ENCODE measurements at places on chromosomes 4 and X.
A peak's percentile ranks its signal among the peaks of the same experiment; 100 is the strongest.

DNA sequence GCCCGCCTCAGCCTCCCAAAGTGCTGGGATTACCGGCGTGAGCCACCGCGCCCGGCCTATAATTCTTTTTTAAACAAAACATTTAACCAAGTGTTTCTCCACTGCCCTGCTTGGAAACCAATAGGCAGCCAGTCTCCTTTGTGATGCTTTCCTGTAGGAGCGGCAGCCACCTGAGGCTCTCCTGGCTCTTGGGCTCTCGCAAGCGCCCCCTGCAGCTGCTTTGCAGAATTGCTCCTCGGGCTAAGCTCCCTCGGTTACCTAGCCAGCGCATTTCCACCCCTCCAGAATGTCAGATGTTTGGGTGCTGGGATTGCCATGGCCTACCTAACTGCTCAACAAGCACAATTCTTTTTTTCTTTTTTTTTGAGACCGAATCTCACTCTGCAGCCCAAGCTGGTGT lies 7.7 kb downstream of the S100P start:
- DNase-seq = no peak

DNA sequence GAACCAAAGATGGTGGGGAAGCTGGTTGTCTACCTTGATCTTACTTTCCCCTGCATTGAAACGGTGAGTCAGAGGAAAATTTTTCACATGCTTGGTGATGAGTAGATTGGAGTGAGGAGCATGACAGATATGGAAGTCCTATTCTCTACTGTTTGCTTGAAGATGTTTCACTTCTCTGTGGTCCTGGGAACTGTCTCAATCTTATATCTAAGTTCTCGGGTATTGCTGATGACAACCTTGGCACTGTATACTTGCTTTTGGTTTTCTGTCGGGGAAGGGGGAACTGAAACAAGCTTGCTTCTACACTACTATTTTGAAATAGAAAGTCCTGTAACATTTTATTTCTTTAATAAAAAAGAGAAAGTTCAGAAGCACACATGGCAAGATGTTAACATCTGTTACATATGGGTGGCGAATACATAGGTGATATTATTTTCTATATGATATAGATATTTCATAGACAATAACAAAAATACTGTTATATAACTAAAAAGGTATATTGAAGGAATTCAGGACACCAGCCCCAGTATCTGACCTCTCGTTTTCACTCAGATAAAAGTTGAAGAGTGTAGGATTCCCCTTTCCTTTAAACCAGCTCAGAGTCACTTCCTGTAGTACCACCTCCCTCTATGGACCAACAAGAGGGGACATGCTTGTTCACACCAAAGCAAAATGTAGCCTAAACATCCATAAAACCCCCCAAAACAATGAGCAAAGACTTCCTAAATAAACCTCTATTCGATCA lies 88.8 kb downstream of the FMR1NB start:
- no peak for DNase-seq

GRCh38 chrX:139784807-139785206 lies 76.8 kb upstream of the MCF2 start:
- DNase-seq = no peak

GRCh38 chr4:133594390-133595207 lies 445.5 kb downstream of the PCDH10 start:
- peak; percentile 80 for DNase-seq

DNA sequence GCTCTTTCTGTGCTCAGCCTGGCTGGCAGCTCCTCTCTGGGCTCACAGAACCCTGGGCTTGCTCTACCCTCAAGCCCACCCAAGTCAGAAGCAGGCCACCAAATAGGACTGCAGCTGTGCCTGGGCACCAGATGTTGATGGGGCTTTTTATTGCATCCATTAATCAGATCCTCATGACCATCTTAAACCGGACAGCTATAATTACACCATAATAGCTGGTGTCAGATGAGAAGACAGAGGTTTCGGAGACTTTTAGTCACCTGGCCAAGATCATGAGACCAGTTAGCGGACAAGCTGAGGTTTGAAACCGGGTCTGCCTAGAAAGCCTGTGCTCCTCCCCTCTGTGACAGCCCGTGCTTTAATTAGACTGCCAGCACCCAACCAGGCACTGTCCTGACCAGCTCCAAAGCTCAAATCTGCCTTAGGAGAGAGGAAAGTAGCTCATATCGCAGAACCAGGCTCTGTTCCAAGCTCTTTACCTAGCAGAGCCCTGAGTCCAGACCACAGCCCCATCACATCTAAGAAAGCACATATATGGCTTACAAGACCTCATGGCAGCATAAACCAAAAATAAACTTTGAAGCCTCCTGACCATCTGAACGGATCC lies 88.9 kb downstream of the JAKMIP1 start:
- no peak for DNase-seq

DNA sequence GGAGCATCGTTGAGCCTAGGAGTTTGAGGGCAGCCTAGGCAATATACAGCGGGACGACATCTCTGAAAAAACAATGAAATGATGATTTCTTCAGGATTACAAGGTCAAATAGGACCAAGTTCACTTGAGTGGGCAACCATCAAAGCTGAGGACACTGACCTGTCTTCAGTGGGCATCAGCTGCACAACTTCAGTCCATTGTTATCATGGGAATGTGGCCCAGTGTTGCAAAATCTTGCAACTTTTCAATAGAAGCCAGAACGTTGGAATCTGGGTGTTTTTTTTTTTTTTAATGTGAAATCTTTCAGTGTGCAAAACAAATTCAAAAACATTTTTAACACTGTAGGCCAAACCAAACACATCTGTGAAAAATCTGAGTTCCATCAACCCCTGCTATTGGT lies 155.4 kb upstream of the PLAC1 start:
- no peak for DNase-seq

DNA sequence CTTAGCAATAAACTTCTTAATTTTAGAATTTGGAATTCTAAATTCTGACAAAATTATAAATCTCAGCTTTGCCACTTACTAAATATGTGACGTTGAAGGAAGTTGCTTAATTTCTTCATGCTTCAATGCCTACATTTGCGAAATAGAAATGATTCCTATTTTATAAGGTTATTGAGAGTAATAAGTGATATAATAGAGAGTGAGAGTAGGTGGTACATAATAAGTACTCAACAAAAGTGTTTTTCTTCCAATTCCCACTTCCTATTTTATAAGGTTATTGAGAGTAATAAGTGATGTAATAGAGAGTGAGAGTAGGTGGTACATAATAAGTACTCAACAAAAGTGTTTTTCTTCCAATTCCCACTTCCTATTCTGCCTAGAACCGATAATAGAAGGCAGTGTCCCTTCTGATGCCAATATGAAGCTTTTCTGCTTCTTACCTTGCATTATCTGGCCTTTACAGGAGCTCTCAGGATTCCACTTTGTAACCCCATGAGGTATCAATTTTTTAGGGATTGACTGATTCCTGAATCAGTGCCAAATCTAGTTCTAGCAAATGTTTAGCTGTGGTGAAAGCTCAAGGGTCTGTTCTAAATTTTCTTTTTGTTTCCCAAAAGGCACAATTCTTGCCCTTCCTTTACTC lies 31.4 kb downstream of the VSIG4 start:
- no peak for DNase-seq

DNA sequence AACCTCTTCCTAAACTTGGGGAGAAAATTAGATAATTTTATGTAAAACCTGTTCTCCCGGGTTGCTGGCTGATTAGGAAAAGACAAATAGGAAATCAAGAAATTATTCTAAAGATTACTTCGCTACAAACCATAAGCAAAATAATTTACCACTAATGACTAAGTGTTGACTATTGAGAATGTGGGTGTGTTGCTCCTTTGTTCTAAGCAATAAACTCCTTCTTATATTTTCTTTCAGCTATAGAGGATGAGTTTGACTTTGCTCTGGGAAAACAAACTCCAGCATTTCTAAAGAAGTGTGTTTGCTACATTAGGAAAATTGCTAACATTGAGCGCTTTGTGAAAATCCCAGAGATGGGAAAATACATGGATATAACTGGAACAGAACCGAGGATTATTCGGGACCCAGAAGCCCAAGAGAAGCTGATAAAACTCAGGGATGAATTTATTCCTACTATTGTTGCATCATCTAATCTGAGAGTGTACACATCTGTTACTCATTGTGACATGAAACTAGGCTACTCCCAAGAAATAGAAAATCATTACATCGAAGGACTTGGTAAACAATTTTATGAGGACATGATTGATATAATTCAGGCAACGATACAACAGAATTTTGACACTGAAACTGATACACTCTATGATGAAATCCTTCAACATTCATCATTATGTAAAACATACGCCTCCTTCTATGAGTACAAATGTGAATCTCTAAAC lies 194.2 kb downstream of the NWD2 start:
- DNase-seq = peak; percentile 63

DNA sequence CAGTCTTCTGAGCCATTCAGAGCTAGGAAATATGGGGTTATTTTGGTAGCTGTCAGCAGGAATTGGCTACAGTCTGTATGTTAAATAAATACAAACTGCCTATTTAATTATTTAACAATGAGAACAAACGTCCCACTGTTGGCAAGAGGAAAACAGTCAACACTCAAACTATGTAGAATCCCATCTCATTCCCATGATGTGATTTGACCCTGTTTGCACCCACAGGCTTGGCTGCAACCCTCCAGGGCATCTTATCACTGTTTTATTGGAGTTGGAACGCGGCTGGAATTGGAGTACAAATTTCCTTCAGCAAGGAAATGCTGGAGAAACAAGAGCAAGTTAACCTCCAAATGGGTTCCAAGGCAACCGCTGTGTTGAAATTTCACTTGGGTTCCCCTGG lies 124.0 kb downstream of the KIT start:
- DNase-seq = no peak

DNA sequence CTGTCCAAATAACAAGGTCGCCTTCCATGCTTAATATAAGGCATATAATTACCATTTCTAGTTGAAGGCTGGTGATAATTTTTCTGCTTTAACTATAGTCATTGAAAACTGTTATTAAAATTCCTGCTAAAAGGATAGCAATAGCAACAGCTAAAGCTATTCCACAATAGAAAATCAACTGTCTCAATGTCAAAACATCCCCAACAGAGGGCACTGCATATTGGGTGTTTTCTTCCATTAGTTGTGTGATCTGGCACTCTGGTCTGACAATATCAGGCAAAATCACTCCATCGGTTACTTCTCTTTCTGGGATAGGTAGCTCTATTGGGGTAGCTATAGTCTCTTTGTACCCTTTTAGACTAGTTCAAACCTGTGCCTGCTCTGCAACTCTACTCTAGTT lies 53.5 kb downstream of the TMPRSS11F start:
- DNase-seq = peak; percentile 20

DNA sequence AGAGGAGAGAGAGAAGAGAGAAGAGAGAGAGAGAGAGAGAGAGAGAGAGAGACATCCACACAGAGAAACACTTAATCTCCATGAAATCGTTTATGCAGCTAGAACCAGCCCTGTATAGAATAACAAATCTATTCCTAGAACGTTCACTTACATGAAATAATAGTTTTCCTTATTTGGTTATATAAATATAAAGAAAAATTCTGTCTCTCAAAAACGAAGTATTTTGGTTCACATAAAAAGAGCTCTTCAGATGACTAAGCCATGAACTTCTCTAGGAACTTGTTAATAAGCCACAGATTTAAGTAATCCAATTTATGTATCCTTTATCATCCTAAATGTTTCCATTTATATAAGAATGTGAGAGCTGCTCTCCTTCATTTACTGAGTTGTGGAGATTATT lies 1315.1 kb upstream of the PCDH7 start:
- DNase-seq = no peak

DNA sequence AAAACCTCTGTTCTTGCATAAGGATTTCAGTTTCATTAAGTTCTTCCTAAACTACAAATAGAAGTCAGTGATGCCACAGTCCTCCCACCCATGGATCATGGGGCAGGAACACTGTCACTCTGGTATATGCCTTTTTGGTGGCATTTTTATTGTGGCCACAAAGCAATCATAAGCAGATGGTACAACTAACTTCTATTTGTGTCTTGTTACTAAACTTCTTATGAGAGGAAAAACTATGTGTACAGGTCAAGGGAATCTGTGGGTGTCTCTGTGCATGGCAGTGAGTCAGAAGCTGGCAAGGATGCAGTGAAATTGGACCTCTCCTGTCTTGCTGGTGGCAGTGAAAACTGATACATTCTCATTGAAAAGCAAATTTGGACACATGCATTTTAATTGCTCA lies 245.0 kb upstream of the GPC4 start:
- peak; percentile 58 for DNase-seq

- DNase-seq = peak; percentile 92
These were observed 58.2 kb downstream of the CD38 start for GRCh38 chr4:15836362-15836761.

DNA sequence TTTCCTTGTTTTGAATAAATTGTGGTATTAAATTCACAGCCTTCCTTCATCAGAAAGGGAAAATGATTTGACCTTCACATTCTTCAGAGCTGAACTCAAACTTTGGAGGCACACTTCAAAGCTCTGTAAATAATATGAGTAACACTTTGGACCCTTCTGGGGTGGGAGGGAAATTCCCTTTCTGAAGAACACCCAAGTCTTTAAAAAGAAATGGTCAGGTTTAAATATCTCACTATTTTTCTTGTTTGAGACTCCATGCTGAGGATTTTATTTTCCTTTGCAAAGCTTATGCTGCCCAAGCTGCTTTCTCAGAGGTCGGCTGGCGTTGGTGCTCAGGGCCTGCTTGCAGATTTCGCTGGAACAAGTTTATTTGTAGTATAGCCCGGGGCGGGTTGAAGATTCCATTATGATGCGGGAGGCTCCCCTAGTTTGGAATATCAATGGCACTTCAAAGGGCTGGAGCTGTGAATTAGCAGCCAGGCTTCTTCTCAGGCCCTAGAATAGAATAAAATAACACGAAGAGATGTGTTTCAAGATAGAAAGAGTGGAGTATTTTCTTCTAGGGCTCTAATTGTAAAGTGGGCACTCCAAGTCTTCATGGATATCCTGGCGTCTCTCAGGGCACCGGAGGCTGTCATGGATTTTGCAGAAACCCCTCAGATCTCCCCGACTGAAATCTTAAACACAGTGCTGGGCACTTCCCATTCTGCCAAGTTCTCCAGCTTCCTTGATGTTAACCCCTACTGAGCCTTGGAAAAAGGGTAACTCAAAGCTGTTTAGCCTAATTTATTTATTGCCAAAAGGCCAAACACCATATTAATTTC lies 315.6 kb downstream of the GPAT3 start:
- peak; percentile 52 for DNase-seq

DNA sequence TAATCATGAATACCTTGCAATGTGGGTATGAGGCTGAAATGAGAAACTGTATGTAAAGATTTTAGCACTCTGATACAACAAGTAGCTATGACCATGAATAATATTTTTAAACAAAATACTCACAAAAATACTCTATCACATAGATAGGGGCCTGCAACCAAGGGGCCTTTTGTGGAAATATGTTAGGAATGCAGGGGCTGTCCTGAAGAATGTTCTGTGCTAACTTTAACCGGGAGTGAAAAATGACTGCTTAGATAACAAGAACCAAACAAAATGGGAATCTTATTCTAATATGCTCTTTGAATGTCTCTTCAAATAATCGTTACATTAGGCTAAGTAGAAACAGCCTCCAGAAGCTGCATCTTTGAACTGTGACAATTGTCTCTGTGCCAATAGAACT lies 37.9 kb upstream of the GYPA start:
- DNase-seq = no peak

- peak; percentile 11 for DNase-seq
These were observed 768 bp downstream of the CLCN4 start for GRCh38 chrX:10157543-10157942.

Measured in epithelial cell of esophagus (primary cell).